ENCODE measurements at places on chromosomes 4 and X. TPM values are rescaled to one million over a fixed set of nuclear protein-coding genes. Genes with fewer than 3 reads are reported as not detected.

The GPC3 gene
- 71.9 TPM for total RNA-seq

The PCDH10 gene
- total RNA-seq: 10.0 TPM

The MAB21L2 gene
- not detected for total RNA-seq

The PGRMC1 gene
- total RNA-seq: 248 TPM

The HTN1 gene
- total RNA-seq: not detected

The TDO2 gene
- total RNA-seq: not detected

The CENPI gene
- total RNA-seq: 22.5 TPM

The COMMD8 gene
- 6.8 TPM for total RNA-seq
